ENCODE measurements at places on chromosomes 3 and 15.

DNA sequence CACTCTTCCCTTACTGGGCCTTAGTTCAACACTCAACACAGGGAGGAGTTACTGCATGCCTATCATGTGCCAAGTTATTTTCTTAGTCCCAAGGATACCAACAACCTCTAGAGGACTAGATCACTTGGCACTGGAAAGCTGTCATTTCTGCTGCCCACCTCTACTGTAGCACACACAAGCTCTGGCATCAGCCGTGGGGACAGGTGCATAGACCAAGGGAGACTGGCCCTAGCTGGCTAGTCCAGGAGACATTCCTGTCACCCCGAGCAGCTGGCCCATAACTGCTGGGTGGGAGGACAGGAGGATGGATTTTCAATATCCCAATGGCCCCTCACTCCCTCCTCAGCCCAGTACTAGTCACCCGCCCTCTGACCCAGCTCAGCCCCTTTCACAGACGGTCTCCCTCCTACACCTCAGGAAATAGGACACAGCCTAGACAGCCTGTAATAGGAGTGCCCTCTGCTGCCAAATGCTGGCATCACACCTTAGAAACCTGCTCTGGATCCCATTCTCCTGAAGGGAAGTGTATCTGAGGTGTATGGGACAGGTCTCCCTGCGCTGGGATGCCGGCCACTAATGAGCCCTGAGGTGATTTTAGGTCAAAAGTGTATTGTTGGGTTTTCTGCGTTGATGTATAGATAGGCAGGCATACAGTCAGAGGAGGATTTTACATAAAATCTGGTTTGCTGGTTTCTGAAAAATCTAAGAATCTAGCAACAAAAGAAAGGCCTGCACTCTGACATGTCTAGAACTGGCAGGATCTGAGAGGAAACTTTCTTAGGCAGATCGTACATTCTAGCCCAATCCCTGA, 3.4 kb upstream of the DZIP1L start:
- peak; percentile 58 for DNase-seq

- no peak for DNase-seq
These were observed 180.9 kb downstream of the SUCNR1 start for GRCh38 chr3:152054315-152054714.

GRCh38 chr3:37991109-37991508, 523 bp downstream of the VILL start:
- DNase-seq = no peak

DNA sequence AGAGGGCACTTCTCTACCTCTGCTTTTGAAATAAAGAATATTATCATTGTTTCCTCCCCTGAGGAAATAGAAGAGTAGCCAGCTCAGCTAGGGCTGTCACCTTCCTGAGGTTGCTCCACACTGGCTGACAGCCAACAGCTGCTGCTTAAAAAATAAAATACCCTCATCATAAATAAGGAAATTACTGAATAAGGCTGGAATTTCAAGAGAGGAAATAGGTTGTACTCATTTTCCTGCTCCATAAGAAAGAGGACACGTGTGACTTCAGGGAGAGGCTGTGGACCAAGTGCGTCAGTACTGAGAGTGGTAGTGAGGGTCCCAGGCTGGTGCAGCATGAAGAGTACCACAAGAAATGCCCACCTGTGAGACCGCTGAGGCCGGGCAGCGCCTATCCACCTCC, 8.1 kb upstream of the C2CD4B start:
- no peak for DNase-seq

- no peak for DNase-seq
These were observed 796.2 kb downstream of the NR2F2 start for GRCh38 chr15:97126553-97127233.

- no peak for DNase-seq
These were observed 193.1 kb upstream of the LRRFIP2 start for GRCh38 chr3:37367436-37367835.

- DNase-seq = no peak
These were observed 36.7 kb upstream of the MFGE8 start for GRCh38 chr15:88949734-88950400.

DNA sequence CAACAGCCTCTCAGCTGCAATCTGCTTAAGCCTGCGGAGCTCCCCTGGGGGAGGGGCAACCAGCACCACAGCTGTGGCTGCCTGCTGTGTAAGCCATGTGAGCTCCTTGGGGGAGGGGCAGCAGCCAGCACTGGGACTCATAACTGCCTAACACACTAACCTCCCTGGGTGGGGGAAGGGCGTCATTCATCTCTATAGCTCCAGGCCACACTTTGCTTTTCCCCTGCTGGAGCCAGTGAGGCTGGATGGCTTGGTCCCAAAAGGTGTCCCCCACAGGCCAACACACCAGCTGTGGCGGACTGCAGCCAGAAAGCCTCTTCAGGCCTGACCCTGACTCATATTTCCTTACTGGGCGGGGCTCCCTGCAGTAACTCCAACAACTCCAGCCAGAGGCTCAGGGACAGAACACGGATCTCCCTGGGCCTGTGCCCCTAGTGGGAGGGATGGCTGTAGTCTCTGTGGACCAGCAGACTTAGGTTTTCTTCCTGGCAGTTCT, 129.8 kb downstream of the PPM1L start:
- DNase-seq = no peak

All from stimulated activated CD4-positive, alpha-beta T cell treated with anti-CD3 and anti-CD28 coated beads, Interleukin-4, amount 100 ng/mL, for 1 hour (primary cell).